Stimulated activated naive CD4-positive, alpha-beta T cell (primary cell): ENCODE measurements at places on chromosomes 1 and 21.

DNA sequence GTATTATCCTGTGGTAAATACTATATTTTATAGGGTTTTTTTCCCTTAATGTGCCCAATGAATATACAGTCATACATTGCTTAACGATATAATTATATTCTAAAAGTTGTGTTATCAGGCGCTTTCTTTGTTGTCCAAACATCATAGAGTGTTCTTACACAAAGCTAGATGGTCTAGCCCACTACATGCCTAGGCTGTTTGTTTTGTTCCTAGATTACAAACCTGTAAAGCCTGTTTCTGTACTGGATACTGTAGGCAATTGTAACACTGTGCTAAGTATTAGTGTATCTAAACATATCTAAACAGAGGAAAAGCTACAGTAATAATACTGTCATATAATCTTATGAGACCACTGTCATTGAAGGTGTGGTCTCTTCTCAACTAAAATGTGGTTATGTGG is 242.6 kb upstream of the C1orf105 start:
- no peak for DNase-seq

DNA sequence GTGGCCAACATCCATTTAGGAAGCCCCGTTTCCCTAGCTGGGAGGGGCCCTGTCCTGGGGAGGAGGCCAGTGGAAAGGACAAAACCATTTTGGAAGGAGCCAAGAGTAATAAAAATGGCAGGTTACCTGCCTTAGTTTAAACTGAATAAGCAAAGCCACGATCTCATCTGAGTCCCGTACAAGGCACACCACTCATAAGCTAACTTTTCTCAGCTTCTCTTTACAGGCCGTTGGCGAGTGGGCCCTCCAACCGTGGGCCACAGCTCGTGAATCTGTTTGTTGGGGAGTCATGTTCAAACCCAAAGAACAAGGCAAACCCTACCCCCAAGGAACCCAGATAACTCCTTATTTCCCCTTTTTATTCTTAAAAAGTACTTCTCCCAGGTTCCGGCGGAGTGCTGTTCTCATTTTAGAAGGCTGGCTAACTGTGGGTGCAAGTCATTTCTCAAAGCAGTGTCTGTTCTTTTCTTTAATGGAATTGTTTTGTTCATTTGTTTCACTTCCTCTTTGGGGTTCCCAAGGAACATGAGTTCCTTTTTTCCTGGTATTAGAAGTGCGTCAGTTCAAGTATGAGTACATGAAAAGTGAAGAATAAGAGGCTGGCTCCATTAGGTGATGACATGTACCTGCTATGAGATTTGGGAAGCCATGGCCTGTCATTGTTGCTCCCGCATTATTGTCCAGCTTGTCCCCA is 89.0 kb downstream of the PSMG1 start:
- no peak for DNase-seq

GRCh38 chr1:86594284-86594770 is 47.4 kb downstream of the CLCA4 start:
- no peak for DNase-seq

GRCh38 chr1:11338284-11338924 is 65.4 kb downstream of the UBIAD1 start:
- no peak for DNase-seq

GRCh38 chr1:13992489-13993285 is 292.7 kb downstream of the PRDM2 start:
- no peak for DNase-seq

DNA sequence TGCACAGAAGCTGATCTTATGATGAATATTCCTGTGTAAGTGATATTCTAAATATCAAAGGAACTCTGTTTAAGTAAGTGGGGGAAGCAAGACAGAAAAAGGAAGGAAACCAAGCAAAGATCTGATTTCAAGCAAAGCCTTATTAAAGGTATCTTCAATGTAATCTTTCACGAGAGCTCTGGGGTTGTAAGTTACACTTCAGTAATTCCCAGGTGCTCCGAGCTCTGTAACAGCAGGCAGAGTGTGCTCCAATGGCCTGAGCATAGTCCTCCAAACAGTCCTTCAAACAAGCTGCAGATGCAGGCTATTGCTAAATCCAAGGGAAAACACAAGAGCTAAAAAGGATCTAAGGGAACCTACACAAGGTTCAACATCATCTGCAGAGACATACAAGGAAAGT is 949.7 kb upstream of the TMPRSS15 start:
- DNase-seq = no peak

- DNase-seq = no peak
These were observed 160.8 kb downstream of the DISP1 start for GRCh38 chr1:222975472-222976122.

DNA sequence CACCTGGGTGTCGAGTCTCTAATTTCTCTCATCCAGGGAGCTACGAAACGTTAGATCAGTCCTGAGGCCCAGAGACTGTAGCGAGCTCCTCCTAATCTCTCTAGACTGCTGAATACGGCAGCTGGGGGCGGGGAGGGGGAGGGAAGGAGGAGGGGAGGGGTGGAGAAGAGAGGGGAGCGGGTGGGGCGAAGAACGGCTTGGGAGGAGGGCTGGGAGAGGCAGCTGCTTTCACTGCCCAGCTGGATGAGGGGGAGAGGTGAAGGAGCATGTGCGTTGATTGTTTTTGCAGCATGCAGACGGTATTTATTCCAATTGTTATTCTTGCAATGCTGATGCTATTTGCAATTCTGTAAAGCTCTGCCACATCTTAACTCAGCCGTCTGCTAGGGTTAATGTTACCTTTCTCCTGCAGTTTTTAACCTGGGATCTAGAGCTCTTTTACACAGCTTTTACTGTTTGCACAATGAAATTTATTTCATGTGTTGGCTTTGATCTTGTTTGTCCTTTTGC is 790 bp downstream of the DNAJC6 start:
- no peak for DNase-seq

DNA sequence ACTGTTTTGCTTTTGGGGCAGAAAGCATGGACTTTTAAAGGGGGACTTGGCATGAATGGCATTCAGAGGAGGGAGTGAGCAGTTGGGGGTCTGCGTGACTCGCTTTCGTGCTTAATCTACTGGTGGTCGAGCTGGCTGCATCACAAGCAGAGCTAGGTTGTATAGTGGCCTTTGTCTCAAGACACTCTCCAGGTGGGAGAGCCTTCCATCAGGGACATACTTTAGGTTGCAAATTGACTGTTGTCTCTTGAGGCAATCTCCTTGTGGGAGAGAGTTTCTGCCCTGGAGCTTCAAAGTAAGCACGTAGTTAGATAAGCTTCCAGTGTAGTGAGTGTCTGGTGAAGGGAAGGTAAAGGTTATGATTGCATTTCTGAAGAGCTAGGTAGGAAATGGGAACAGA is 93.9 kb downstream of the C1orf21 start:
- DNase-seq = no peak

- no peak for DNase-seq
These were observed 29.8 kb upstream of the KIAA0040 start for GRCh38 chr1:175222296-175222938.

DNA sequence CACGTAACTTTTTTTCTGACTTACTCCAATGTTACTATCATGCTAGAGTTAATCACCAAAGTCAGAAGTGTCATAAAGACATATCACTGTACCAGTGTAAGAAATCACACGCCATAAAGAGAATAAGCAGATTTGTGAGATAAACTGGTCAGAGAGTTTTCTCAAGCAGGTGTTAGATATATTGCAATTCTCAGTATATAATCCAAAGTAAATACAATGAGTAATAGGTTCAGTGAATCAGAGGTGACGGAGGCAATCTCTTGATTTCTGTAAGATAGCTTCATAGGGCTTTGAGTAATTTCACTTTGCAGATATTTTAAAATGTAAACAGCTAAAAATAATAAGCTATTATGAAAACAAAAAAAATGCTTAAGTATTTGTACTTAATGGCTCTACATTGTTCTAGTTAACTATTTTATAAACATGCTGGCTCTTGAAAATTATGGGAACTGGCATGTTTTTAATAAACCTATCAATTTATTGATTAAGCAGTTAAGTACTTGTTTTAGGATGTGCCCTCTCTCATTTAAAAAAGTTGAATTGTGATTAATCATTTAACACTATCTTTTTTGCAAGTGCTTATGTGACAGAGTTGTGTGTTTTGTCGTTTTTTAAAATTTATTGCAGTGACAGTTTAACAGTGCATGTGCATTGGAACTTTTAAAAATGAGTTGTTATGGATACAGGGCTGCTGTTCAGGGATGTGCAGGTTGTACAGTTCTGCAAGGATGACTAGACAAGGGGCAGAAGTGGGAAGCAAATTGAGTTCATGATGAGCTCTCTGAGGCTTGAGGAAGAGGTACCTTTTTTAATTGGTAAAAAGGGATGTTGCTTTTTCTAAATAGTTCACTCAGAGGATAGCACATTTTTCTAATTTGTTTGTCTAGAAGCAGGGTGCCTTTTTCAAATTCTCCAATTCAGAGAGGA is 119.1 kb downstream of the USP25 start:
- no peak for DNase-seq

DNA sequence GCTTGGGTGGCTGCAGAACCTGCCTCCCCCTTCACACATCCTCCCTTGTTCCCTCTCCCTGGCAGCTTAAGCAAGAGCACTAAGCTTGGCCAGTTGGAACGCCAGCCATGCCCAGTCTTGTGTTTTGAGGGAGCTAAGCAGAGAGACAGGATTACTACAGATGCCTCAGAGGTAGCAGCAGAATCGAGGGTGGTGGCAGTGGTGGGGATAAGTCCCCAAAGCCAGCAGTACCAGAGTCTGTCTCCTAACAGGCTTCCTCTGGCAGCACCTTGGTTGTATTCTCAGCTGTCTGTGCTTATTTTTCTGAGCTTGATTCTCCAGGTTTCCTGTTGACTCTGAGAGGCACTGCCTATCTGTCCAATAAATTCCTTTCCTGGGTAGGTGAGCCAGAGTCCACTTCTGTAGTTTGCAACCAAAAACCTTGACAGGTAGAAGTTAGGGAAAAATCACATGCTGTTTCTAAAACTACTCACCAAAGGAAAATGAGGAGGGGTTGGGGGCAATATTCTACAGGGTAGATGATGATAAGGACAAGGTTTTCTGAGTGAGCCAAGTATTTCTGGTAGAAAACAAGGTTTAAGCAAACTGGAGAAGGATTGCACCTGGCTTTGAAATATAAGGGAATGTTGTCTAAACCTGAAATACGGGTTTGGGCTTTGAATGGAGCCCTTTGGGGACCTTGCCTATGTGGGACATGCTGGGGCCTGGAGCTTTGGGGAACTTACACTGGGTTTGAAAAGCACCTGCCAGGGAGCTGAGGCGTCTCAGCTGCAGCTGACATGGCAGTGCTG is 100.8 kb downstream of the PBX1 start:
- DNase-seq = no peak

DNA sequence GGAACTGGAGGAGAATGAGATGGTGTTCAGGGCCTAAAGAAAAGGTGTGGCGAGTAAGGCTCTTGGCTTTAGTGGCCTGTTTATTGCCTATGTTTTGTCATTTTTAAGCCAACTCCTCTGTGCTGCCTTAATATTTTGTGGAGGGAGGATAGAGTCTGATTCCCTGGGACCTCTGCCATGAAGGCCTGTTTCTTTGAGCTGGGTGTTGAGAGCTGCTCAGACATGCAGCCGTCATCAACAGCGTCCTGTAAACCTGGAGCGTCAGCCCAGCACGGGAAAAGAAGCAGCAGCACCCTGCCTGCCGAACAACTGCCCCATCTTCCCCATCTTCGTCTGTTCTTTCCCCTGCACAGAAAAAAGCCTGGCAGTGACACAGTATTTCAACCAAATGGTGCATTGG is 27.1 kb upstream of the SNX27 start:
- DNase-seq = no peak

DNA sequence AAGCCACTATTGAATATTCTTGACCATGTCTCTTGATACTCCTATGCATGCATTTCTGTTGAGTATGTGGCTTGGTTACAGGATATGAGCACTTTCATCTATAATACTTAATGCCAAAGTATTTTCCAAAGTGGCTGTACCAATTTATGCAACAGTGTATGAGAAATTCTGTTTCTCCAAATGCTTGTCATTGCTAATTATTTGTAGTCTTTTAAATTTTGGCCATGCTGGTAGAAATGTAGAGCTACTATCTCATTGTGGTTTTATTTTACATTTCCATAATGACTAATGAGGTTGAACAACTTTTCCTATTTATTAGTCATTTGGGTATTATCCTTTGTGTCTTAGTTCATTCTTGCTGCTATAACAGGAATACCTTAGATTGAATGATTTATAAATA is 71.4 kb upstream of the TSPAN2 start:
- DNase-seq = no peak

GRCh38 chr1:14282707-14283106 is 315.8 kb upstream of the KAZN start:
- DNase-seq = no peak

DNA sequence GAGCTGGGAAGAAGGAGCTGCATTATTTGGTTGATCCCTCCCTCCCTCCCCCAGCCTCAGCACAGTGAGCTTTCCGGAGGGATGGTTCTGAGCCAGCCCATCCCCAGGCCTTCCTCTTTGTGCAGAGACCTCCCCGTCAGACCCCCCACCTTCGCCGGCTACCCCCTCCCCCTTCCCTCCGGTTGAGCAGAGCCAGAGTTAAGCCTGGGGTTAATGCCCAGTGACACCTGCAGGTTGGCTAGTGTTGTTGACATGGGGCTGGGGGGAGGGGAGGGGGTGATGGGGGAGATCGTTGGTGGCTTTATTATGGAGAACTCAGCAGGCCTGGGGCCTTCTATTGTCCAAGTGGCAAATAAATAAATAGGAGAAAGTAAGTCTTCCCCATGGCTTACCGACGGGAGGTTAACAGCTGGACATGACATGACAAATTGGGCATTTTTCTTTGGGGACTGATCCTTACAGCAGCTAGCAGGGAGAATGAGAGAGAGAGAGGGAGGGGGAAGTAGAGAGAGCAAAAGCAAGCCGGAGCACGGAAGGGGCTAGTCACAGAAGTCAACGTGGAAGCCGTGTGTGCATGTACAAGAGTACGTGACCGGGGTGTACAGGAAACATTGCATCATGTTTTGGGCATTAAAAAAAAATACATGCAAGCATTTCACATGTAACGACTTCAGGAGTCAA is 131.1 kb downstream of the TMEM53 start:
- DNase-seq = no peak

DNA sequence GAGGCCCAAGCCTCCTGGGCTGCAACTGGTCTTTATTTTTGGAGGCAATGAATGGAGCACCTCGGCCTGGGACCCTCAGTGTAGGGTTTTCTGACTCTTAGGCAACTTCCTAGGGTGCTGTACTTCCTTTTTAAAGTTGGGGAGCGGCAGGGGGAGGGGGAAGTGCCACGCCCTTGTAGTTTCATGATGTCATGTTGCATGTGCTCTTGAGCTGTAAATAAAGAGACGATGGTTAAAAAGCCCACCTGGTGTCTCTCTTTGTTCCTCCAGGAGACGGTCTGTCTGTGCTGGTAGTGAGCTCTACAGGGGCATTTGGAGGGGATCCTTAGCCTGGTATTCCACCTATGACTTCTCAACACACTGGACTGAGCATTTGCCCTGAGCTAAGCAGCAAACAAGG is 10.3 kb upstream of the AGTRAP start:
- DNase-seq = no peak

DNA sequence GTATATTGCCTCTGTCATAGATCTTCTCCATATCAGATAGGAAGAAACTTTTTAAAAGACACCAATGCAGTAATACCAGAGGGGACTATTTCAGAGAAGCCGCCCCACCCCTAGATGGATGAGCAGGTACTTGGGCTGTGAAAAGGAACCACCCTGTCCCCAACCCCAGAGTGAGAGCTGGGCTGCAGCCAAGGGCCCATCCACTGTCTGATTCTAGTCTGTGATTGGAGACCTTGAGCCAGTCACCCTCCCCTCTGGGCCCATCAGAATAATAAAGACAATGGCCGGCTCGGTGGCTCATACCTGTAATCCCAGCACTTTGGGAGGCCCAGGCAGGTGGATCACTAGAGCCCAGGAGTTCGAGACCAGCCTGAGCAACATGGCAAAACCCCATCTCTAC is 5.0 kb downstream of the CLEC20A start:
- DNase-seq = no peak
